H9 (cell line): ENCODE measurements at places on chromosomes 4 and X. TPM values are rescaled to one million over a fixed set of nuclear protein-coding genes. Genes with fewer than 3 reads are reported as not detected.

Gene MORC4
- total RNA-seq: 3.0 and 4.3 TPM in 2 replicates

DNA sequence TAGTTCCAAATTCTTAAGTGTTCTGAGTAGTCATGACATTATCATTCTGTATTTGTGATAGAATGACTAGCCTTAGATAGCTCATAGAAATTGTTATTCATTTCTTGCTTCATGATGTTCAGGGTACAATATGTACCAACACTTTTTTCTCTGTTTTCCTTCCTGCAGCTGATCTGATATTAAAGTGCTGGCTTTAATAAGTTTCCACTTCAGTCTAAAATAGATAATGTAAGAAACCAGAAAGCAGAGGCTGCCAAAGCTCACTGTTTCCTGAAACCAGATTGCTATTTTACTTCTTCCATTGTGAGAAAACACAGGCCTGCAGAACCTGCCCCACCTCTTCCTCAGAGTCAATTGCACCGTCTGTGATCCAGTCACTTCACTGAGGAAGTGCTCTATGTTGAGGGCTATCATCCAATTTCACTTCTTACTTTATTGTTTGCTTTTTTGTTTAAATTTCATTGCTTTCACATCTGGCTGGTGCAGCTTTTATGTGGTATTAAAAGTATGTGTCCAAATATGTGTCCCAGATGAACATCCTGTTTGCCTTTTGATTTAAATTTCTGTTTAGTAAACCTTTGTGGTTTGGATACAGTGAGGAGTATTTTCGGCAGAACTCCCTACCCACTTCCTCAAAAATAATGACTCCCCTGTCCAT lies 652.1 kb downstream of the ANKRD50 start:
- H3K4me1 ChIP-seq: no peaks in the 10 kb centered on the region; the same call in 1 of the 2 replicates
- H3K27me3 ChIP-seq: no peaks in the 10 kb centered on the region
- DNase-seq: no peak

- peaks cover 3% of the 10 kb centered on the region; the same call in 2 of the 3 replicates for H3K36me3 ChIP-seq
- no peak overlapping the region for H3K27ac ChIP-seq
- H3K4me1 ChIP-seq: no peaks in the 10 kb centered on the region
- DNase-seq: no peak
- H3K27me3 ChIP-seq: no peaks in the 10 kb centered on the region
- H3K4me3 ChIP-seq: no peak overlapping the region
Observed at GRCh38 chr4:58254291-58254690, 1144.1 kb upstream of the IGFBP7 start.

GRCh38 chr4:185712350-185713024 lies 99.5 kb downstream of the SORBS2 start:
- H3K36me3 ChIP-seq: peaks cover 15% of the 10 kb centered on the region
- DNase-seq: no peak
- H3K27ac ChIP-seq: no peak overlapping the region
- no peaks in the 10 kb centered on the region for H3K27me3 ChIP-seq
- no peaks in the 10 kb centered on the region for H3K4me1 ChIP-seq
- H3K4me3 ChIP-seq: no peak overlapping the region

- H3K4me3 ChIP-seq: no peak overlapping the region
- no peaks in the 10 kb centered on the region for H3K36me3 ChIP-seq
- no peak for DNase-seq
Observed at GRCh38 chr4:159079074-159079473, 23.8 kb upstream of the RAPGEF2 start.

DNA sequence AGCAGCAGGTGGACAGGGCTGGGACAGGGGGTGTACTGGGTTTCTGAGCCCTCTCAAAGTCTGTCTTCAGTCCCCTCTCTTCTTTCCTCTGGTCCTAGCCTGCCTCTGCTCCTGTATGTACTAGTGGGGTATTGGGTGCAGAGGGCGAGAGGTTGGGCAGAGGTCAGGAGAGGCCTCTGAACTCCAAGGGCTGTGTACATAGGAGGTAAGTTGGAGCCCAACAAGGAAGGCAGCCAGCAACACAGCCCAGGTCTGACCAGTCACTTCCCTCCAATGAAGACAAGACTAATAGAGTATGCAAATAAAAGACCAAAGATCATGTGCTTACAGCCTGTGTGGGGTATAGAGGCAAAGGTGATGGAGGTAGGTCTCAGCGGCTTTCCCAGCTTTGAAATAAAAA lies at the start of gene PFKFB1:
Gene PFKFB1 (minus strand): TSS at position 90 of the 400 bp plus-strand sequence. CDS start 181 bp downstream, outside the sequence.
- no peak within 1 kb of the TSS for H3K27ac ChIP-seq
- H3K27me3 ChIP-seq: no peaks in the 10 kb centered on the region

DNA sequence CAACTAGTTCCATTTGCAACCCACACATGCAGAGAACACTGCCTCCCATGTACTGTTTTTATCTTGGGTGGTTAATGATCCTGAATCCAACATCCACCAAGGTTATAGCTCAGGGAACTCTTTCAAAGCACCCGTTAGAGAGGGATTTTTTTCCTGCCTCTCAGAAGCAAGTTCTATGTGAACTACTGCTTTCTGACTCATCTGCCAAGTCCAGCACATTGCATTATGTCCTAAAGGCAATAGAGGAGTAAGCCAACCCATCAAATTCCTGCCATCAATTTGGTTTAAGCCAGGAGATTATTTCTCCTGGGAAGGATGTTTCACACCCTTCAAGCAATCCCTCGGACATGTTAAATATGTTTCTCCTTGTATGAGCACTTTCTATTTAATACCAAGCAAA lies 334.5 kb downstream of the GASK1B start:
- no peaks in the 10 kb centered on the region for H3K27me3 ChIP-seq
- H3K36me3 ChIP-seq: no peaks in the 10 kb centered on the region
- H3K4me1 ChIP-seq: no peaks in the 10 kb centered on the region
- H3K27ac ChIP-seq: no peak overlapping the region

Gene ETDB
- not detected in 2 replicates for total RNA-seq

Gene APBB2
- total RNA-seq: 36.3 and 39.6 TPM in 2 replicates

- H3K4me3 ChIP-seq: no peak overlapping the region
- H3K4me1 ChIP-seq: no peaks in the 10 kb centered on the region
- H3K36me3 ChIP-seq: no peaks in the 10 kb centered on the region
- no peak for DNase-seq
Observed at GRCh38 chr4:172050911-172051310, 237.7 kb downstream of the GALNTL6 start.

Gene RPS6KA6
- total RNA-seq: 10.5 and 12.1 TPM in 2 replicates

DNA sequence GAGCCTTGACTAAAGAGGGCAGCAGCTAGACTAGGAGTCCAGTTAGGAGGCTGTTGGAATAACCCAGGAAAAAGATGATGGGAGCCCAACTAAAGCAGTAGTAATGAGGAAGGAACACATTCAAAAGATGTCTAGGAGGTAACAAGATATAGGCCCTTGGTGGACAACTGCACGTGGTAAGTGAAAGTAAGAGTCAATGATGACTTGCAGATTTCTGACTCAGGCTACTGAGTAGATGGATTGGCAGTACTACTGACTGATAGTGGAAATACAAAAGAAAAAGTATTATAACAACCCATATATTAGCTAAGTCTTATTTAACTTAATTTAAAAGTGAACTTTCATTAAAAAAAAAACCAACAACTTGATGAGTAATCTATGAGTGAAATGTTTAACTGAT lies 74.0 kb downstream of the PAK3 start:
- no peaks in the 10 kb centered on the region for H3K27me3 ChIP-seq
- DNase-seq: no peak
- H3K36me3 ChIP-seq: no peaks in the 10 kb centered on the region
- H3K4me3 ChIP-seq: no peak overlapping the region

DNA sequence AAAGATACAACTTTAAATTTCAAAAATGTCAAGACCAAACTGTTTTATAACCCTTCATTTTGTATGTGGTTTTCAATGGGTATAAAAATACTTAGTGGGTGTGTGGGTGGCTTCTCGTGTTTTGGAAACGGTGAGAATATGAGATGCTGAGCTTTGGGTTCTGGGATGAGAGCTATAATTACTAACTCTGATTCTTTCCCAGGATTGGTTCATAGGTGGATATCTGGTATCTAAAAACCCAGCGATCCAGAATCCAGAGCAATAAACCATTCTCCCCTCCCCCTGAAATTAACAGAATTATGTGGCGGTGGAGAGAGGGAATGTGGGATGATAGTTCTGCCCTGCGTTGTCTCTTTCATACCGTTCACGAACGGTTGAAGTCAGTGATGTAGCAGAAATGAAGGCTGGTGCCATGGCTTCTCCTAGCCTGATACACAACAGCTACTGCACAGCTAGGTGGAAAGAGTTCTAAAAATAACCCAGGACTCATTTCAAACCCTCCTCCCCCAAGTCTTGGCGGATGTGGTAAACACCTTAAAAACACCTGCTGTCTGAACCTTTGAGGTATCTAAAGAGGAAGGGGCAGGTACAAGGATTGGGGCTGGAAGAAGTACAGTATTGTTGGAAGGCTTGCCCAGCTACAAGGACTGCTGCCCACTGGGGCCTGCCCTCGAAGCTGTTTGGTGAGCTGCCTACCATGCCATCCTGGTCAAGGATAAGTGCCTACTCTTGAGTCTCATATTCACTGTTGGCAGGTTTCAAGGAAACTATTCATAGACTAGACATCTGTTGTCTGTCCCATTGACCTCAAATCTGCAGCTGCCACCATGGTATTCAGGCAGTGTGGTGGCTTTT lies 44.5 kb downstream of the SEPTIN11 start:
- H3K4me1 ChIP-seq: peaks cover 6% of the 10 kb centered on the region
- no peak overlapping the region for H3K4me3 ChIP-seq
- no peak overlapping the region for H3K27ac ChIP-seq
- DNase-seq: no peak
